ENCODE measurements at places on chromosomes 4 and X.

DNA sequence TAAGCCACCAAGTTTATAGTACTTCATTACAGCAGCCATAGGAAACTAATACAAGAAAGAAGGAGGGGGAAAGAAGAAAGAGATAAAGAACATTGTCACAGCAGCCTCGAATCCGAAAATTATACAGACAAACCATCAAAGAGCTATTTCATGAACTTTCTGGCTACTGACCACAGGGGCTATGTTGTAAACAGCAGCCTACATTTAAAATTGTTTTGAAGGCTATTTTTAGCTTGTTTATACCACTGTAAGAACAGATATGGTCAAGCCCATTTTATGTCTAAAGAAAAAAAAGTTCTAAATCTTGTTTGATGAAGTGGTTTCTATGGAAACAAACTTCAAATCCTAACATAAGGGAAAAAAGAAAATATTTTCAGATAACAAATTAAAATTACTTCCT lies 282.1 kb downstream of the GABRG1 start:
- no peak for DNase-seq

GRCh38 chr4:185839770-185840169 lies 27.8 kb upstream of the SORBS2 start:
- no peak for DNase-seq

- no peak for DNase-seq
Observed at GRCh38 chr4:116070283-116070682, 956.9 kb upstream of the NDST4 start.

DNA sequence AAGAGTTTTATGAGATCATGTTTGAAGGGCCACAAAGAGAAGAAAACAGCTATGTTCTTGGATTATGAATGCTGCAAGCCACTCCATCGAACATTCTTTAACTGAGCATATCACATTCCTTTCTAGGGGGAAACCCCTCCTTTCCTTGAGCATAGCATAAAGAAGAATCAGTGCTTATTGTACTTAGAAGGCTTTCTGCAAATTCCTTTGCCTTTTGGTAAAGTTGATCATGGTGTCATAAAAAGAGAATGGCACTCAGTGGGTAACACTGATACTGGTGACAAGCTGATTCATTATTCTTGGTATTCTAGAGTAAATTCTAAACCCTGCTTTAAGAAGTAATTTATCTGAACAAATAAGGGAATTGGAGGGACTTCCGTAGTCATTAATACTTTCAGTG lies 88.5 kb upstream of the GPR34 start:
- DNase-seq = no peak

DNA sequence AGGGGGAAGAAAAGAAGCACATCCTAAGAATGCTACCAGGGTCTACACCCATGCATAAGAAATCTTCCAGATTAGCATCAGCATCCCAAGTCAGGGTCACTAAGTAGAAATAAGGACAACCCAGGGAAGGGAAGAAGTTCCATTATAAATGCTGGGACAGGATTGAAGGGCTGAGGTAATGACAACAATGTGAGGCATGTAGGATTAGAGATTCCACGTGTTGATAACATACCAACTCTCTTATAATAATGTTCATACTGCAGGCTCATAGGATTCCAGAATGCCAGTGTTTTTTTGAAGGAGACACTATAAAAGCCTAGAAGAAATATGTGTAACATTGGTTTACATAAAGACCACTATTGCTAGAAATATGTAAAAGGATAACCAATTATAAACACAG lies 201.2 kb downstream of the MID1IP1 start:
- no peak for DNase-seq

DNA sequence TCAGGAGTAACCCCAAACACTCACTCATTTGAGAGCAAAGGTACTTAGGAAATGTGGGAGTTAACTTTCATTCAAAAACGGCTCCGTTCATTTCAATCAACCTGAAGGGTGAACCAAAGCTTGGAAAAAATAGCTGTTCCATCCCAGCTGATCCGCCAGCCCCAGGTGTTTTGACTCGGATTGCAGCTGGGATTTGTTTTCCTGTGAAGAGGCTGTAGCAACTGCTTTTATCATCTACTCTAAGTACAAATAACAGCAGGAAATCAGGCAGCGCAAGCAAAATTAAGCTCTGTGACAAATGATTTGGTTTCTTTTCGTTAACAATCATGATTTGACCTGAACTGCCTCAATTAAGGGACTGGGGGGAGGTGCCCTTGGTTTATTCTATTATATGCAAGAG lies 154.7 kb downstream of the BEND2 start:
- no peak for DNase-seq

GRCh38 chr4:163548481-163549243 lies 54.2 kb downstream of the TMA16 start:
- no peak for DNase-seq

DNA sequence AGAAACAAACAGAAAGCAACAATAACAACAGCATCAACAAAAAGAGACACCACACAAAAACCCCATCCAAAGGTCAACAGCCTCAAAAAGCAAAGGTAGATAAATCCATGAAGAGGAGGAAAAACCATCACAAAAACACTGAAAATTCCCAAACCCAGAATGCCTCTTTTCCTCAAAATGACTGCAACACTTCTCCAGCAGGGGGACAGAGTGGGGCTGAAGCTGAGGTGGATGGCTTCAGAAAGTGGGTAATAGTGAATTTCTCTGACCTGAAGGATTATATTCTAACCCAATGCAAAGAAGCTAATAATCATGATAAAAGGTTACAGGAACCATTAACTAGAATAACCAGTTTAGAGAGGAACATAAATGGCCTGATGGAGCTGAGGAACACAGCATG lies 888.2 kb downstream of the RAB28 start:
- DNase-seq = no peak

DNA sequence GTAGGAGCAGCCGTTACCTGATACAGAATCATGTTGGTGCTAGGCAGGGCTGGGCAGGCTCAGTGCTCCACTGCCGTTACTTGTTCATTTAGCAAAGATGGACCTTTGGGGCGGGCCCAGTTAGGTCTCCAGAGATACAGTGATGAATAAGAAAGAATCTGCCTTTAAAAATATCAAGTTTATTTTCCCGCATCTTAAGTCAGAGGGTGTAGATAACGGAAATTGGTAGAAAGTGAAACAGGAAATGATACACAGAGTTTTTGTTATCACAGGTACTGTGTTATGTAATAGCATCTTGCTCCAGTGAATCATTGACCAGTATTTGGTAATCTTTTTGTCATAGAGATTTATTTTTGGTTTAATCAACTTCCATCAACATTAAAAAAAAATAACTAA lies 5.5 kb downstream of the TMEM131L start:
- no peak for DNase-seq

DNA sequence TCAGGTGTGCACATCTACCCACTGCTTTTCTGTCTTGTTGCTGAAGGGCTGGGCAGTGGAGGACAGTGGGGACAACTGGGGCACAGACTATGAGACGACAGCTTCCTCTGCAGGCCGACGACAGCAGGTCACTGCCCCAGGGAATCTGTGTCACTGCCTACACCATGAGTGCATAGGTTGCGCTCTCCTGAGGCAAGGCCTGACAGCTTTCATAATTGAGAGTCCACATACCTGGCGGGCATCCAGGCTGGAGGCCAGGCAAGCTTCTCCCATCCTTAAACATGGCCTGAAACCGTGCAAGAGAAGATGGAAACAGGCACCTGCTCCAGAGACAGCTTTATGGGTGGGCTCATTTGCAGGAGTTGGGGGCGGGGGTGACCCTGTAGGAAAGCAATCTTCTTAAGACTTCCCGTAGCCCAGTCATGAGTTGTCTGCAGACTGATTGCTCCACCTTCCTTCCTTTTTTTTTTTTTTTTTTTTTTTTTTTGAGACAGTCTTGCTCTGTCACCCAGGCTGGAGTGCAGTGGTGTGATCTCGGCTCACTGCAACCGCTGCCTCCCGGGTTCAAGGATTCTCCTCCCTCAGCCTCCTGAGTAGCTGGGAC lies 2.9 kb downstream of the ANOS1 start:
- no peak for DNase-seq

GRCh38 chr4:153122855-153123254 lies 81.4 kb upstream of the TRIM2 start:
- no peak for DNase-seq

GRCh38 chrX:154734061-154734781 lies 16.7 kb downstream of the GAB3 start:
- DNase-seq = no peak

- DNase-seq = no peak
Observed at GRCh38 chrX:128769495-128769894, 717.3 kb upstream of the ACTRT1 start.

- DNase-seq = no peak
Observed at GRCh38 chrX:72306085-72306801, 529 bp upstream of the CITED1 start.

- no peak for DNase-seq
Observed at GRCh38 chr4:38957261-38957815, 74.9 kb downstream of the TMEM156 start.

GRCh38 chrX:132716006-132716405 lies 227.2 kb upstream of the MBNL3 start:
- DNase-seq = no peak

- no peak for DNase-seq
Observed at GRCh38 chr4:146916479-146917076, 29.1 kb downstream of the TTC29 start.

- DNase-seq = no peak
Observed at GRCh38 chrX:102126863-102127262, 1.4 kb downstream of the TCEAL2 start.

GRCh38 chrX:8189096-8189830 lies 18.2 kb upstream of the VCX2 start:
- DNase-seq = no peak

DNA sequence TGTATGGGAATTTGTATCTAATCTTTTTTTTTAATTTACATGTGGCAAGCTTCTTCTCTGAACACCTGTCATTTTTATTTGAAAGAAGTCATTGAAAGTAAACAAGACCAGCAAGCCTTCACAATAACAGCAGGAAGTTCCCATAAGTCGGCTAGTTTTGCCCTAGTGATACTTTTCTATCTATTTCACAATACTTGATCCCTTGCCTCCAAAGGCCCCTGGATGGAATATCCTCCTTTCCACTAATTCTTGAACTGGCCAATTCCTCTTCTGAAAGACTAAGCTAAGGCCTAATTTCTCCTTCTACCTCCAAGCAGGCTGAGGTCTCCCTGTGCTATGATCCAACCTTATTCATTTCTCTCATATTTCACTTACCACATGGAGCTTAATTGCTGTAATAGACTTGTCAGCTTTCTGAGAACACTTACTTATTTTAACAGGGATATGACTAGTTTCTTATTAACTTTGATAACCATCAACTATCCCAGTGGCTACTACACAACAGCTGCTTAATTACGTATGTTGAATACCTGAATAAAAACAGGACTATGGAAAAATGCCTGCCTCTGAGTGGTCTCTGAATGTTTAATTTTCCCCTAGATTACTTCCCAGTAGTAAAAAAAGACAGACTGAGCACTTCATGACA lies 194.2 kb downstream of the MAD2L1 start:
- DNase-seq = no peak

DNA sequence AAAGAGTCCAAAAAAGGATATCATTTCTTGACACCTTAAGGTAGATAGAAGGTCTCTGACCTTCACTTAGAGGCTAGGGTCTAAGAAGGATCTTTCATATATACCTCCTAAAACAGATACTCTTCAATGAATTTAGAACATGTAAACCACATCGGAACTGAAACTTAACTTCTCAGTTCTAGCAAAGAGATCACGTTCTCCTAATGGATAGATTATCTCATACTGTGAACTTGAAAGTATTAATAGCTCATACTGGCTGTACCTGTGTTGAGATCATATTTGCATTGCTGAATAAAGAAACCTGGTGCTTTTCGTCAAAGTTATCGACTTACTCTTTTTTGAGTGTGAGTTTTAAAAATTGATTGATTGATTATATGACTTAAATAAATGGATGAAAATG lies 353.8 kb downstream of the EPHA5 start:
- DNase-seq = no peak

DNA sequence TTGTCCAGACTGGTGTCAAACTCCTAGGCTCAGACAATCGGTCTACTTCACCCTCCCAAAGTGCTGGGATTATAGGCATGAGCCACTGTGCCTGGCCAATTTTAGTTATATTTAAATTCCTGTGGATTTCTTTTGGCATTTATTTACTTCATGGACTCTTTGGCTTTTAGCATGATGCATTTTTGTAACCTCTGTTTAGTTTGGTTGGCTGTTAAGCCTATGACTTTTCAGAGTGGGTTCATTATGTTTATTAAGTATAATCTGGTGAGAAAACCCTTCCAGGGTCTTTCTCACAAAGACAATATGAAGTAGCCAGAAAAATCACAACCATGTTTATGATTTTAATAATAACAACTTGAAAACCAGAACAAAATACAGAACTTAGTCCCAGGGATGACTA lies 49.4 kb downstream of the USP38 start:
- DNase-seq = no peak

GRCh38 chrX:15853586-15854079 lies 980 bp downstream of the AP1S2 start:
- no peak for DNase-seq

DNA sequence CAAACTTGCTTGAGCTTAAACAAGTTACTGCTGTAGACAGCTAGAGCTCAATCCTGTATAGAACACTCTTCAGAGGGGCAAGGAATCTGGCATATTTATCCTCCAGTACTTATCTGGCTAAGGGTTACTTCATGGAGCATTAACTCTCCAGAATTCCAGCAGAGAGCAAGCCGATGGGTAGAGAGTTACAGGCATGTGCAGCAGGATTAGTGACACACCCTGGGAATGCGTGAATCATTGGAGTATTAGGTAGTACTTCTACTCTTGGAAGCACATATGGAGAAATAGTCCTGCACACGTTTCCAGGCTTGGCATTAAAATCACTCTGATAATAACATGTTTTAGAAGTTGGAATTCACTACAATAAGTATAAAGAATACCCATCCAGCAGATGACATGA lies 35.4 kb downstream of the GRXCR1 start:
- DNase-seq = no peak

DNA sequence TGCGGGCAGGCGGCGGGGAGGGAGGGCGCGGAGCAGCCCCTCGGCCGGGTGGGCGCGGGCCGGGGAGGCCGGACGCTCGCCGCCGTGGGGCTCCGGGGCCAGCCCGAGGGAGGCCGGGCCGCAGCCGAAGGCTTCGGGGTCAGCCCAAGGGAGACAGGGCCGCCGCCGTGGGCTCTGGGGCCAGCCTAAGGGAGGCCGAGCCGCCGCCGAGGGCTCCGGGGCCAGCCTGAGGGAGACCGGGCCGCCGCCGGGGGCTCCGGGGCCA lies 251 bp downstream of the KIAA0232 start:
- no peak for DNase-seq

- no peak for DNase-seq
Observed at GRCh38 chr4:87114245-87115062, 106.0 kb downstream of the KLHL8 start.

GRCh38 chr4:88335092-88335665 lies 43.5 kb upstream of the HERC6 start:
- DNase-seq = no peak
